ENCODE measurements at places on chromosomes 3 and 15.

- DNase-seq = no peak
These were observed 155.9 kb downstream of the MEIS2 start for GRCh38 chr15:36944442-36944841.

DNA sequence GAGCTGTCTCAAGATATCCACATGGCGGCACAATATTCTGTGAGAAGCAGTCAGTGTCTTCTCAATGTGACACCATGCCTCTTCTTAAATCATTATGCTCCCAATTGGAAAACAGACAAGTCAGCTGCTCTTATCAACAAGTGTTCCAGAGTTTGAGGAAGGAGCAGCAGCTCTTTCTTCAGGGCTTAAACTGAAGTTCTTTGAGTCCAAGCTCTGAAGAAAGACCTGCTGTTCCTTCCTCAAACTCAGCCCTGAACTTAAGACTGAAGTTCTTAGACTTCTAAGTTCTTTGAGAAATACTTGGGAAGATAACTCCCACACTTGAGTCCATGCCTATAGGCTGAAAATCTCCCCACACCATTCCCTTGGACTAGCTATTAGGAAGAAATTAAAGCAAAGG is 43.4 kb downstream of the NPTN start:
- no peak for DNase-seq

- peak; percentile 89 for DNase-seq
These were observed at the start of gene RTF1 for GRCh38 chr15:41416742-41417417. Gene RTF1 (plus strand): TSS chr15:41417095. CDS start chr15:41417116, 21 bp downstream.

GRCh38 chr3:151875759-151876158 is 2.3 kb downstream of the SUCNR1 start:
- DNase-seq = peak; percentile 95

DNA sequence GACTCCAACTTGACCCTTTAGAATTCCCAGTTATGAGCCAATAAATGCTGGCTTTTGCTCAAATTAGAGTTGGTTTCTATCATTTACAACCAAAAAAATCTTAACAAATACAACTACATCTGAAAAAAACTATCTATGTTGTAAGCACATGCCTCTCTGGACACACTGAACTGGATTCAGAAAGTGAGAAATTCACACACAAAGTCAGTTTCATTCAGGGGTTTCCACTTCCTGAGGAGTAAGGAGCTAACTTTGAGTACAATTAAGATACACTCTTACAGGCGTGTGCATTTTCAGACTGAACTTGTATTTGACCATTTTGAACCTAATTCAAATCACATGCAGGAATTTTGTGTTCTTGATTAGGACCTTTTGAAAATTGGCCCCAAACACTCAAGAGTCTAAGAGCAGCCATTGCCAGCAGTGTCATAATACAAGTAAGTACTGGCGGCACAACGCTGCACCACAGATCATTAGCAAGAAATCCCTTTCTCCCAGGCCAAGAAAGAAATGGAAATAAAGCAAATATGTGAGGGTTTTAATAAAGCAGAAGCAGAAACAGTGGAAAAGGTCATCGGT is 31.2 kb downstream of the LINS1 start:
- DNase-seq = no peak

DNA sequence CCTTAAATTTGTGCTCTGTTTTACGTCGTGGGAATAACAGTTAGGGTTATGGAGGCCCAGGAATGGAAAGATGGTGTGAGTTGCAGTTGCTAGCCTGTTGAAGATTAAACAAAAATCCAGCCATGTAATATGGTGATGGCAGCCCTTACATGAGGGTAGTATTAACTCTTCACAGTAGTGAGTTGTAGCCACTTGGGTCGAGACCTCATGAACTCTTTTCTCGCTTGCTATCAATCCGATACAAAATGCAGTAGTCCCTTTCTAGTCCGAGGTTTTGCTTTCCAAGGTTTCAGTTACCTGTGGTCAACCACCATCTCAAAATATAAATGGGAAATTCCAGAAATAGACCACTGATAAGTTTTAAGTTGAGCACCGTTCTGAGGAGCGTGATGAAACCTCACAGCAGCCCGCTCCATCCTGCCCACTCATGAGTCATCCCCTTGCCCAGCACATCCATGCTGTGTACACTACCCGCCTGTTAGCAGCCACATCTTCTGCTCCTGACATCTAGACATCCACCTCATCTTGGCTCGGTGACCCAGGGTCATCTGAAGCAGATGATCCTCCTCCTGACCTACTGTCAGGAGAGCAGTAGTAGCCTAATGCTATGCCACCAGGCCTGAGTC is 177.9 kb downstream of the CDIN1 start:
- DNase-seq = peak; percentile 88
